Kidney epithelial cell (primary cell): ENCODE measurements at places on chromosomes 3 and 15. TPM values are rescaled to one million over a fixed set of nuclear protein-coding genes. Genes with fewer than 3 reads are reported as not detected.

- no peak for DNase-seq
Observed at GRCh38 chr3:10249833-10250232, 1.6 kb downstream of the TATDN2 start.

Gene RAB11A
- 295 and 307 TPM in 2 replicates for total RNA-seq

Gene FAN1
- 12.1 and 16.1 TPM in 2 replicates for total RNA-seq

Gene VEPH1
- 9.0 and 26.0 TPM in 2 replicates for total RNA-seq

- DNase-seq, result no peak
Observed at GRCh38 chr15:64209680-64210334, 47.0 kb upstream of the PPIB start.

DNA sequence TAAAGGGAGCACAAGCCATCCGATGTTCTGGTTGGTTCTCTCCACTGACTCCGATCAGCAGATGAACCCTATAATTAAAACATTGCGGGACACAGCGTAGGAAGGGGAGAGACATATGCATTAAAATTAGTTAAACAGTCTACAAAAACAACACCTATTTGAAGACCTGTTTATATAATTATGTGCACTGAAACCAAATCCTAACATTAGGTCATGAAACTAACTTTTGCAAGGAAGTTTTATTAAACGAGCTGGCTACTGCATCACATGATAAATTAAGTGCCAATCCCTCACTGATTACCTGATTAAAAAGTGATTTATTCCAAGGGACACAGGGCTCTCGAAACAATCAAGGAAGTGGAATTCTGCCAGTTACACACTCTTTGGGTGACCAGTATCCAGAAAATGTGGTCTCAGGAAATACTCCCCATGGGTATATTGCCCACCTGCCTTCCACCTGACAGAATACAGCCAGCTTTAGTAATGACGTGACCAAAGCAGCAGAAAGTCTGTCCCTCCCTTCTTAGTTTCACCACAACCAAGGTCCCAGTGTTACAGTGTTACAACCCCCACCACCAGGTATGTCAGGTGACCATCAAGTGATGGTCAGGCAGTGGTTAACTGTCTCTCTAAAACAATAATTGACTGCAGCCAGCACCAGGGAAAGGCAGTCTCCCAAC is 69.5 kb downstream of the HERC1 start:
- DNase-seq, result no peak
